ENCODE measurements at places on chromosomes 6 and 20.
A peak's percentile ranks its signal among the peaks of the same experiment; 100 is the strongest.

- no peak for DNase-seq
These were observed 114.2 kb downstream of the QRSL1 start for GRCh38 chr6:106743612-106744011.

- no peak for DNase-seq
These were observed 8.8 kb downstream of the RSPH3 start for GRCh38 chr6:158991017-158991723.

DNA sequence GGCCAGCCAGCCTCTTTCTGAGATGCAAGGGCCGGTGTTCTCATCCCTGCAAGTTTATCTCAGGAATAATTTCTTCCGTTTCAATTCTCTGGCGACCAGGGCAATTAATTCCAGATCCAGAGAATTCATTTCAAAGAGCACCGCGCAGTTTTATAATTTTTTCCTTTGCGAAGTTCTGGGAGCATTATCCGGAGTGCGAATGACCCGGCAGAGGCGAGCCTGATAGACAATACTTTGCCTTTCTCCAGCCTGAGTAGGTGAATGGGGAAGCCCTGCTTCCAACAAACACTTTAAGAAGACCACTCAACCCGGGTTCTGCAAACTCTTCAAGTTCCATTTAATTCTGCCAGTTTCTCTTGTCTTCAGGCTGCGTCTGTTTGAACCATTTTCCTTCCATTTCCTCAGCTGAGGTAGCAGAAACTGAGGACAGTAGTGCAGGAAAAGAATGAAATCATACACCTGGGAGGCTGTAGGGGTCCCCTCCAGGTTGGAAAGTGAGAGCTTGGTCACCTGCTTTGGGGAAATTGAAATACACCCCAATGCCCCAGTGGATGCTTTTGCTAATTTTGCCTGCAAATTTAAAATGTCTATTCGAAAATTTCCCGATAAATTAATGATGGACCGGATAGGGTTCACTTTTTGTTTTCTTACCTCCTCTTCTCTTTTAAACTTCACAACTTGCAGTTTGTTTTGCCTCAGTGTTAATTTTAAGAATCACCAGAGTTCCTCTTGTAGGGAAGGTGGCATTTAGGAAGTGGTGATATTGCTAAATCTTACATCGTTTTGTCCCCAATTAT is 1.1 kb downstream of the VGLL2 start:
- no peak for DNase-seq

DNA sequence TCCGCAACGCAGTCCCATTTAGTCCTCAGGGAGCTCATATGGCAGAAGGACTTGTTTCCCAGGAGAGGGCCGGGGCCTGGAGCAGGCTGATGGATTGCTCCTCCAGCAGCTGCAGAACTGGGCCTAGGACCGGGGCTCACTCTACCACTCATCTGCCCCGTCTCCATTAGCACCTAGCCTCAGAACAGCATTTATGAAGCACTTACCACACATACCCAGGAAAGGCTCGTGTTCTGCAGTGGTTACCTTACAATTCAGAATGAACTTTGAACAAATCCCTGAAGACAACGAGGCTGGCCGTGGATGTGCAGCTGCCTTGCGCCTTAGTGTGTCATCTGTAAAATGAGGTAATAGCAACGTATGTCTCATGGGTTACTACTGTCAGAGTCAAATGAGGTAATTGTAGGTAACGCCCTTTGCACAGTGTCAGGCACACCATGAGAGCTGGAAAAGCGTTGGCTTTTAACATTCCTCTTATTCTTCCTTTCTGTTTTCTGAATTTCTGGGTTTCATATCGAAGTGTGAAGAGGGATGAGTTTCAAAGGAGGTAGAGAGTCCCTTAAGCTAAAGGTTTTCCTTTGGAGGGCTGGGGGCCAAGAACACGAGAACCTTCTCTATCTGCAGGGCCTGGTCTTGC is 46.3 kb upstream of the CD93 start:
- no peak for DNase-seq

GRCh38 chr6:41209547-41210320 is 8.8 kb upstream of the TREML2 start:
- no peak for DNase-seq

DNA sequence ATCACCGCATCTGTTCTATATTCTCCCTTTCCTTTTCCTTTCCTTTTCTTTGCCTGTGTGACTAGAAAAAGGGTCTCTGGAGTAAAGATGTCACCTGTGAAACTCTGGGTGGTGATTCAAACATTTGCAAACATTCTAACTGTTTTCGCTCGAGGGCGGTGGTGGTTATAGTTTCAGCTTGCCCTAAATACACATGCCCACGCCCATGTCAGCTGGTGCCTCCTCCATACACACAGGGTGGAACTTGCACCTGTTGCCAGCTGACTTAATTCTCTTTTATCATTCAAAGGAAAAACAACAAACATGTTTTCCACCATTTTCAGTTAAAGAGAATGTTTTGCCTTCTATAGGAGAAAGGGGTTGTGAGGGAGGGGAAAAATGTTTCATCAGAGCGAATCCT is 381.9 kb upstream of the ARID1B start:
- no peak for DNase-seq

DNA sequence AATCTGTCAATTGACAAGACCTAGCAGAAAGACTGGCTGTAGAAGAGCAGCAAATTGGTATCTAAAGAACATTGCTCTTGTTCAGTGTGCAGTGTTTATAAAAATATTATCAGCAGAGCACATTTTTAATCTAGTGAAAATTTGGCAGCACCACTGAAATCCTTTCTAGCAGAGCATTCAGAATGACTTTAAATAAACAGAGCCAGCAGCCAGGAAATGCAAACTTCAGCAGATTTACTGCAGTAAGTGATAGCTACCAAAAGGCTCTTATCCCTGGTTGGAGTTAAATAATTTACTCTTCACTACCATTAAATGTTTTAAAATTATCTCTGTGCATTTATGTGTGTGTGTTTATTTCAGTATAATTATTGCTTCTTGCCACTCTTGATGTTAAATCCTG is 590.9 kb upstream of the CITED2 start:
- no peak for DNase-seq

GRCh38 chr6:33927616-33928015 is 123.8 kb upstream of the MLN start:
- DNase-seq: peak; percentile 38

GRCh38 chr6:89611666-89612065 is 26.9 kb downstream of the LYRM2 start:
- peak; percentile 6 for DNase-seq

GRCh38 chr6:46327779-46328178 is 157.0 kb upstream of the ENPP5 start:
- no peak for DNase-seq

DNA sequence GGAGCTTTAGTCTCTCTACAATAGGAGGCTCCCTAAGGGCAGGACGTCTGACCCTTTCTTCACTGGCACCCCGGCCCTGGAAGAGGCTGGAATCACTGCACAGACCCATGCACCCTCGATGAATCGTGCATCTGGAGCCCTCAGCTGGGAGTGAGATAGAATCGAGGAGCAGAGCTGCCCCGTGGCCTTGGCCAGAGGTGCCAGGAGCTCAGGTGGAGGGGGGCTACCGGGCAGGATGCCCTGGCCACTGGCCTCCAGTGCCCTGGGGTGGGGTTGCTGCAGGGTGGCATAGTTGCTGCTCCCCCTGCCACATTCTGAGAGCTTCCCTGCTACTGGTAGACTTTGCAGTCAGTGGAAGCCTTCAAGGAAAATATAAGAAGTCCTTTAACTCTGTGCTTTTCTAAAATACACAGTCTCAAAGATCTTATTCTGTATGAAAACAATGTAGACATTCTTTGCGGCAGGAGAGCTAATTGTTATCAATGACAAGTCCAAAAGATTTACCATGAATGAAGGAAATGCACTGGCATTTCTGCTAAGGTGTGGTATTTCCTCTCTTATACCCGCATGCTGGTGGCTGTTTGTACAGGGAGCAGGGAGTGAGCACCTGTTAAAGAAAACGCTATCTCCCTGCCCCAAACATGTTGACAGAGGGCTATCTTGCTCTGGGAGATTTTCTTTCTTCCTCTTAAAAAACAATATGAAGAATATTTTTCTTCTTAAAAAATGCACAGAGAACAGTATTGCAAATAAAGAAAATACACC is 122.8 kb downstream of the C6orf118 start:
- no peak for DNase-seq

DNA sequence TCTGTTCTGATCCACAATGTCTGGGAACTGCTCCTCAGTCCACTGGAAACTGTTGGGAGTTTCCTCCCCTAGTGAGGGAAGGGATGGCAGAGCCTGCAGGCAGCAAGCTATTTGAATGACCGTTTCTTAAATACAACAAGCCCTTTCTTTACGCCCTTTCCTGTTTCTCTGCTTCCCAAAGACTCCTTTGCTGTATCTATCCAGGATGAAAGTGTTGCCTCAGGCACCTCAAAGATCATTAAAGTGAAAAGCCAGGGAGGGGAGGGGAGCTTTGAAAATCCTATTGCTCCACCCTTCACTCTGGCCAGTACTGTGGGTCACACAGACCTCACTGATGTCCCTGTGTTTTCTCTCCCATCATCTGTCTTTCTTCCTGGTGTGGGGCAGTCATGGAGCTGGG is 213.1 kb downstream of the RNF144B start:
- no peak for DNase-seq

DNA sequence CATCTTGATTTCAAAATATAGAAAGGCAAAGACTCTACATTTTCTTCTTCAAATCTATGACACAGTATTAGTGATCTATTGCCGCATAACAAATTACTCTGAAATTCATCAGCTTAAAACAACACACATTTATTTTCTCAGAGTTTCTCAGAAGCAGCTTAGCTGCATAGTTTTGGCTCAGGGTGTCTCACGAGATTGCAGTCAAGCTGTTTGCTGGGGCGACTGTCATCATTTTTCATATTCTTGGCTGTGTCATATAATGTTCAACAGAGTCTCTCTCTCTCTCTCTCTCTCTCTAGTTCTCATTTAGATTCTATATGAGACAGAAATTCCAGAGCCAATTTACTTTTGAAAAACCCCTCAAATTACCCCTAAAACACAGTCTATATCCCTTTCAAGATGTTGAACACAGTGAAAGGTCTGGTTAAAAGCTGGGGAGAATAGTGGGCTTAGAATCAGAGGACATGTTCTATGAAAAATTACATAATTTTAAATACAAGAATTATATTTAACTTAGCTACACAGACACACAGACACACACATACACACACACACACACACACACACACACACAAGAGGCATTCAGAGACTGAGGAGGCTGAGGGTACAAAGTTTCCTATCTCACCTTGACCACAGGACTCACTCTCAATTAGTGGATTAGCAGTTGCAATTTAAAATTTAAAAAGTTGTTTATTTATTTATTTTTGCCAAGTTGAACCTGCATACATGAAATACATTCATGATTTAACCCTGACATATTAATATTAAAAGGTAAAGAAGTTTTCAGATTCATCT is 86.7 kb downstream of the MKKS start:
- DNase-seq: no peak

DNA sequence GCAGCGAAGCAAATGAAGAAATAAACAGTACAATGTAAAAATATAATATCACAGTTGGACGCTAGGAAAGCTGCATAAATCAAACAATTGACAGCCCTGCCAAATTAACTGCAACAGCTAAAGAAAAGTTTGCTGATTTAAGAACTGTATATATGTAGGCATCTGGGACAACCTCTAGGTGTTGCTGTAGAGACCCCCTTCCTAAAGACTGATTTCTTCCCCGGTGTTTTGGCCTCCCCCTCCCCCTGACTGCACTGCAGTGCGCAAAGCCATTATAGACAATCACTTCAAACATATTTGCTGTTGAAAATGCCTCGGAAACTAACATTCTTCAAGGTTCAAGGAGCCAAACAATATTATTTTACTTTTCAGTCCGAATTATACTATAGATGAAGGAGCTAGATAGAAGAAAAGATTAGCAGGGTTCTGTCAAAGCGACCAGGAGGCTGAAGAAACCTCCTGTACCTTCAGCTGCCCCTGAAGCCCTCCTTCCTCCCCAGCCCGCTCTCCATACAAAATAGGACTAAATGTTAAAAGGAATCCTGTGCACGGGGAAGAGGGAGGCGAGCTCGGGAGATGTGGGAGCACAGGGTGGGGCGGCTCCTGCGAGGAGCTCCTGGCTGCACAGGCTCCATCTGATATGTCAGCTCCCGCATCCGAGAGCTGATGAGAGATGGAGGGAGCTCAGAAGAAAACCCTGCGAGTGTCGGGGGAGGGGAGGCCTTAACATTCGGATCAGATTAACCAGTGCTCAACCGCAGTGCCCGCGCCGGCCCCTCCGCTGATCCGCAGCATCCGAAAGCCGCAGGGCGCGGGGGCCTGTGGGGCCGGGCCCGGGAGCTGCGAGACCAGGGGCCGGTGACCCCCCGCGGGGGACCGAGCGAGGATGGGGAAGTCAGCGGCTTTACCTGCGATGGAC is 822 bp downstream of the ELOVL4 start:
- peak; percentile 38 for DNase-seq

GRCh38 chr20:45796337-45797065 is 4.7 kb downstream of the DNTTIP1 start:
- DNase-seq: no peak

DNA sequence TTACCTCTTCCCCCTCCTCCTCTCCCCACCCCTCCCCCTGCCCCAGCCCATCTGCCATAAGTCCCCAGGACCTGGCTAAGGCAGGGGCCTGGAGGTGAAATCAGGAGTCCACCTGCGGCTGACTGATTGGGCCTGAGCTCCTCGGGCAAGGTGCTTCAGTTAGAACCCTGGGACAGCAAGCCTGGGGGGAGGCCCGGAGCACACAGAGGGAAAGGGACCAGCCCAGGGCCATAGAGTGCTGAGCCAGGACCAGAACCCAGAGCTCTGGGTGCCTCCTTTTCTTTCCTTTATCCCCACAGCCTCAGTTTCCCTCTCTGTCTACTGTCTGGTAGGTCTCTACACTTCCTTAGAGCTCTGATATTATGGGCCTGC is 35.7 kb upstream of the VEGFA start:
- DNase-seq: no peak

- no peak for DNase-seq
These were observed 283.4 kb upstream of the RUNX2 start for GRCh38 chr6:45044510-45045252.

- no peak for DNase-seq
These were observed 8.7 kb upstream of the CCN5 start for GRCh38 chr20:44706301-44707017.

GRCh38 chr20:53738039-53738944 is 144.7 kb upstream of the ZNF217 start:
- DNase-seq: peak; percentile 57

GRCh38 chr6:152338335-152339125 is 298.6 kb downstream of the SYNE1 start:
- DNase-seq: peak; percentile 39

GRCh38 chr20:61932199-61932592 is 133.5 kb downstream of the TAF4 start:
- DNase-seq: no peak

DNA sequence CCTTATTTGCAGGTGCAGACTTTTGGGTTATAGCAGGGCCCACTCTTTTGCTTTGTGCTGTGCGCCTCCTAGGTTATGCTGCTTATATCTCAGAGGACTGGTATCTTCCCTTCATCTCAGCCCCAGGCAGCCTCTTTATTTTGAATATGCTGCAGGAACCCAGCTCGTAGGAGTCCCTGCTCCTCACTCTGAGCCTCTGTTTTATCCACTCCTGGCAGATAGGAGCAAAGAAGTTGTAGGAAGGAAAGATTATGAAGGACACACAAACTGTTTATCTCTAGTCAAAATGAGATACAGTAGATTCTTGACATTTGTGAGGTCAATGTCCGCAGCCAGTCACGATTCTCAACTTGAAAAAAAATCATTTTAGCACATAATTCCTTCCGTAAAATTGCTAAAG is 15.6 kb downstream of the L3MBTL3 start:
- no peak for DNase-seq

Measured in brain microvascular endothelial cell (primary cell).